Hematopoietic multipotent progenitor cell treated with erythropoietin and hydrocortisone succinate and interleukin-3 and kit ligand, for 6 days (in vitro differentiated cells): ENCODE measurements at places on chromosomes 4 and X.

DNA sequence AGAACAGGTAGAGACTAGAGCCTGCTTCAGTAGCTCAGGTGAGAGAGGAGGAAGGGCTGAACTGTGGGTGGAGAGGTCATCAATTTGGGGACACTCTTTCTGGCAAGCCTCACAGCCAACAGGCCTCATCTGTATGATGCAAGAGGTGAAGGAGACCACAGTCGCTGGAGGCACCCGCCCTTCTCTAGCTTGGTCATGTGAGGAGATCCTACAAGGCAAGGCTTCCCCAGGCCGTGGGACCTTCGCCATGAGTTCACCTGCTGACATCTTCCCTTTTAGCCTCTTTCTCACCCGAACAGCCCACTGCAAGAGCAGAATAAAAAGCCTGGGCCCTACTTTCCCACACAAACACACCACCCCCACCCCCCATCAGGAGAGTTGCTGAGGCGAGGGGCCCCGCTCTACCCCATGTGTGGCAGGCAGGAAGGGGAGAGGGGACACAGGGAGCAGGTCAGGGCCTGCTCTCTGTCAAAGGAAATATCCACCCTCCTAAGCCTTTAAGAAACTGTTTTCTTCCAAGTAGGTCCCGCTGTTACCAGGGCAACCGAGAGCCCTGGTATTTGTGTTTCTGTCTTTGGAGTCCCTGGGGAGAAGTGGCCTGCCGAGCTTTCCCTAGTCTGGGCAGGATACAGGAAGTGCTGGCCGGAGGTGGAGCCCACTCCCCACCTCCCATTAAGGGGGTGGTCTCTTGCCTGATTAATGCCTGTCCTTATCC, 8.1 kb downstream of the RTL5 start:
- peak; percentile 47 for DNase-seq

GRCh38 chrX:136028383-136028984, 43.2 kb downstream of the SLC9A6 start:
- peak; percentile 70 for DNase-seq

DNA sequence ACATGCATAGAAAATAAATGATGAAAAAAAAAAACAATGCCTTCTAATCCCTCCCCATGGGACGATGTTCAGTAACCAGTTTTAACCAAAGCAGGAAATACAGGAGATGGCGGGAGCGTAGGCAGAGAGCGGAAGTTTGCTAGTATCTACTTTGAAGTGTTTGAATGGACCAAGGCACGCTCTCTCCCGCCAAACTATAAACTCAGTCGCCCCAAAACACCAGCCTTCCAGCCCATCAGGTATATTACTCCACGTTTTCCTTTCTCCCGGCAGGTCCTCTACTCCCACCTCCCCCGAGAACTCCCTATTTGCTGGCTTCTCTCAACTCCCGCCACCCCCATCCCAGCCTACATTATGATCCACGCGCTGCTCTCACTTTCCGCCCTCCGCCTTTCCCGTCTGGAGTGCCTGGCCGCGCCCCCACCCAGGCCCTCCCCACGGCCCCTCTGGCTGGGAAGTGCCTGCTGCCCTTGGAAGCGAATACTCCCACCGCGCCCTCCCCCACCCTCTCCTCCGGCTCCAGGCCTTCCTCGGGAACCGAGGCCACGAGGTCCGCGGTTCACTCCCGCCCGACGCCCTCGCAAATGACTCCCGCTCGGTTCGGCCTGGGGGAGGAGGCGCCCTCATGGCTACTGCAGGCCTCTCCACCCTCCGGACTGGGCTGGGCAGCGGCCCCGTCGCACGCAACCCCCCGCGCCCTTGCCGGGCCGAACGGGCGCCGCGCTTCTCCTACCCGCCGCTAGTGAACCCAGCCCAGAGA, 723 bp downstream of the DHX15 start:
- peak; percentile 80 for DNase-seq

- no peak for DNase-seq
Observed at GRCh38 chr4:8697826-8698225, 105.3 kb downstream of the CPZ start.

DNA sequence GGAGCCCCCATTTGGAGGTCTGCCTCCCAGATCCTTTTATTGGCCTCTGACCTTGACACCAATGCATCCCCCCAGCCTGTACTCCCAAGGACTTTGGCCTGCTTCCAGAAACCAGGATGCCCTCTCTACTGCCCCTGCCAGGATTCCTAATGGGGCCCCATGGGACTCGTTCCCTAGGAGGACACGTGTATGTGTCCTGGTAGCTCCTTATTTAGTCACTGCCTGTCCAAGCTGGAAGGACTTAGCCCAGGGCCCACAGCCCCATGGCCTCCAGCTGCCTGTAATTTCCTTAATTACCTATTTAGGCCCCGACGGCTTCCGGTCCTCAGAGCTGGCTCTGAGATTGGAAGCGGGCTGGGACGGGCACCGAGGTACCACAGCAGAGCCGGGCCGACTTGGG, 9.4 kb downstream of the ATP2B3 start:
- DNase-seq, result no peak

- no peak for DNase-seq
Observed at GRCh38 chr4:93810340-93810992, 18.1 kb upstream of the ATOH1 start.
